Renal cortical epithelial cell (primary cell): ENCODE measurements at places on chromosomes 3 and 15. TPM values are rescaled to one million over a fixed set of nuclear protein-coding genes. Genes with fewer than 3 reads are reported as not detected.

DNA sequence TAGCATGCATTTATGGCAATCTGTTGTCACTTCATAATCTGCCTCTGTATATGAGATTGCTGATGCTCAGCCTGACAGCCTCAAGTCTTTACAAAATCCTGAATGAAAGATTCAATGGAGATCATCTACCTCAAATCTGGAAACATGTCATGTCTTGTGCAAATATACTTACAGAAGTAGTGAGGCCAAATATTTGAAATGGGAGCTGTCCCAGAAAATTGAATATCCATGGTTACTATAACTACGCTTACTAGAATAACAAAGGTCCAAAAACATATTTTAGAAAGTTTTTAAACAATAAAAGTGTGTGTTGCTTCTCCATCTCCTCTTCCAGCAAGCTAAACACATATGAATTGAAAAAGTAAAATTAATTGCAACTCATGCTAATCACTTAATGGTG, 133.2 kb upstream of the DPH6 start:
- no peak for DNase-seq

- DNase-seq = no peak
These were observed 156.1 kb downstream of the FBLN2 start for GRCh38 chr3:13705051-13705450.

DNA sequence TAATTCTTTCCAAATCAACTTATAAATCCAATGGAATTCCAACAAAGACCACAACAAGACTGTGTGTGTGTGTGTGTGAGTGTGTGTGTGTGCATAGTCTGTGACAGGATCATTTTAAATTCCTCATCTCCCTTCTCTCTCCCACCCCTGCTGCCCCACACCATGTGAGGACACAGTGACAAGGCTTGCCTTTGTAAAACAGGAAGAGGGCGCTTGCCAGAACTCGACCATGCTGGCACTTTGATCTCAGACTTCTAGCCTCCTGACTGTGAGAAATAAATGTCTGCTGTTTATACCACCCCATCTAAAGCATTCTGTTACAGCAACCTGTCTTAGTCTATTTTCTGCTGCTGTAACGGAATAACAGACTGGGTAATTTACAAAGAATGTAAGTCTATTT, 99.1 kb downstream of the NSMCE3 start:
- no peak for DNase-seq

DNA sequence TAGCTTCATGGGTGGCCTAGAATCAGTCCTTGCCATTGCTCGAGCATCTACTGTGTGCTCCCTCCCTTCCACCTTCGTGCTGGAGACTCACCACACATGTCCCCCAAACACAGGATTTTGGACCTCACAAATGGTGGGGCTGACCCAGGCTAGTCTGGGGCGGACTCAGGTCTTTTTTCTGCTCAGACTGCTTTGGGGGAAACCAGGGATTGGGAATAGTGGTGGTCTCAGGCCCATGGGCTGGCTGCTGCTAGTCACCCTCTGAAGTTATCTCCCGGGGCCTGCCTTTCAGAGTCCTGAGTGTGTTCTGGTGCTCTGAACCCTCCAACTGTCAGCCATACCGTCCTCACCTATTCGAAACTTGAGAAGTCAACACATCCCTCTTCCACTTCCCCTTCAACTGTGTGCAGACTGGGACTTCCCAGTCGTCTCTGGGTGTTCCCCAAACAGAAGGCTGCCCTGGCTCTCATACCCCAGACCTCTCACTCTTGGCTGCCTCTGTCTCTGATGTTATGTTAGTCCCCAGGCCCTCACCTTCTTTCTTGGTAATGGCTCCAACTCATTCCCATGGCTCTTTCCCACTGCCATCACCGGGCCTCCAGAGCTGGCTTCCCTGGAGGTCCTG, 46.0 kb downstream of the PPCDC start:
- no peak for DNase-seq

Gene LNP1
- 1.2 and 2.0 TPM in 2 replicates for total RNA-seq

DNA sequence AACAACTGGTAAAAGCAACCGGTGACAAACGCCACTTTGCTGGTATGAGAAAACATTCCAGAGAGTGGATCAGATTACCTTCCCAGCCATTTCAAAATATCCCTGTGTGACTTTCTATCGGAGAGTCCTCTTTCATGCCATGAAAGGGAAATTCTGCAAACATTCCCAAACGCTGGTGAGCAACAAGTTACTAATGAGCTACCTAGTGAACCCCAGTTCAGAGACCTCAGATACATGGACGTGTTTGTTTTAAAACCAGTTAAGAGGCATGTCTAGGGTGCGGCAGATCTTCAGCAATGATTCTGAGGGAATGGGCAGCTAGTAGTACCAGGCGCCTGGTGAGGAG, 418.2 kb upstream of the NR2F2 start:
- no peak for DNase-seq

Gene RAB27A
- 6.9 and 25.7 TPM in 2 replicates for total RNA-seq

- no peak for DNase-seq
These were observed 35.4 kb upstream of the RAB6B start for GRCh38 chr3:133931084-133931483.

DNA sequence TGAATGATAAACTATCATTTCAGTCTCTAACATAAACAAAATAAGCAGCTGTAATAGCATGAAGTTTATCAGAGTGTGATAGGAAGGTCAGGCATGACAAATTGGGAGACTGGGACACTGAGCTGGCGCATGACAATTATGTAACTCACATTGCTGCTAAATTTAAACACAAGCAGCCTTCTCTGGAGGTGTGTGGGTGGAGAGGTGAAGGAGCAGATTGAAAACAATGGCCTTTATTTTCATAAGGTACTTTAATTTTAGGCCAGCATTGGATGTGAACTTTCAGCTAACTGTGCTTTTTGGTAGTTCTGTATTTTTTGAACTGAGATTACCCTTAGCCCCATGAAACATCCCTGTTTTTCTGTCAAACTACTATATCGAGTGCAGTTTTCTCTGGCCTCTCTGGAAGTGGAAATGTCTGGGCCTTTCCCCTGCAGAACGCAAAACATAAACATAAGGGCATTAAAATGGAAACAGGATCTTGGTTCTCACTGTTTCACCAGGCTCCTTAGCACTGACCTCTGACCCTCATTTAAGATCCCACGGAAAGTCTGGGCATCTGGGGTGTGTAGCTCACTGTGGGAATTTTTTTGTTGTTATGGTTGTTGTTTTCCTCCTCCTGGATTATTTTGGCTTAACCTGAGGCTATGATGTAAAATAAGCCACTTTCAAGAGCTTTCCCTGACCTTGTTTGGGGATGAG, 160.1 kb upstream of the DPH6 start:
- DNase-seq = peak; percentile 53

Gene IRAK2
- 13.7 and 56.6 TPM in 2 replicates for total RNA-seq
